Ovary (tissue), 10 donors: ENCODE measurements at places on chromosomes 4 and X. TPM values are rescaled to one million over a fixed set of nuclear protein-coding genes. Genes with fewer than 3 reads are reported as not detected.
A peak's percentile ranks its signal among the peaks of the same experiment; 100 is the strongest.

CABS1 gene
- total RNA-seq: not detected

SULT1B1 gene
- total RNA-seq: 0.69 TPM

THAP9 gene
- total RNA-seq: 7.6 TPM

FAM9C gene
- not detected for total RNA-seq

METTL14 gene
- total RNA-seq: 49.3 TPM

DNA sequence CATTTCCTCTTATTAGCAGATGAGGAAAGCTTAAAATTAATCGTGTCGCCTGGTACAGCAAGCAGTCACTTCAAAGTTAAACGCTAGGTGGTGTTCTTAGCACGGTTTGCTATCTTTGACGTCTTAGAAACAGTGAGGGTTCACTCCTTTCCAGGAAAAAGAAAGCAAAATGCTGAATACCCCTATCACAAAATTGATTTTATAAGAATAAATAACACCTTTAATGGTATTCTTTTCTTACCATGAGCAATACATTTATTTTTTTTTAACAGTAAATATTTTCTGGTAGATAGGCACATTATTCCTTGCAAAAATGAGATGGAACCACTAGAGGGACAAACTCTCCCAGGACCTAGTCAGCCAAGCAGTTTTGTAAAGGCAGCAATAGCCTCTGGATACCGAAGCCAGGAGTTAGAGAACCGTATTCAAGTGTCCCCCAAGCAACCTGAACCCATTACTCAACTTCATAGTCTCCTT is 153.9 kb downstream of the KDR start:
- H3K27ac ChIP-seq: no peak overlapping the region
- no peak overlapping the region for H3K4me3 ChIP-seq
- DNase-seq: no peak
- no peaks in the 10 kb centered on the region for H3K36me3 ChIP-seq

DNA sequence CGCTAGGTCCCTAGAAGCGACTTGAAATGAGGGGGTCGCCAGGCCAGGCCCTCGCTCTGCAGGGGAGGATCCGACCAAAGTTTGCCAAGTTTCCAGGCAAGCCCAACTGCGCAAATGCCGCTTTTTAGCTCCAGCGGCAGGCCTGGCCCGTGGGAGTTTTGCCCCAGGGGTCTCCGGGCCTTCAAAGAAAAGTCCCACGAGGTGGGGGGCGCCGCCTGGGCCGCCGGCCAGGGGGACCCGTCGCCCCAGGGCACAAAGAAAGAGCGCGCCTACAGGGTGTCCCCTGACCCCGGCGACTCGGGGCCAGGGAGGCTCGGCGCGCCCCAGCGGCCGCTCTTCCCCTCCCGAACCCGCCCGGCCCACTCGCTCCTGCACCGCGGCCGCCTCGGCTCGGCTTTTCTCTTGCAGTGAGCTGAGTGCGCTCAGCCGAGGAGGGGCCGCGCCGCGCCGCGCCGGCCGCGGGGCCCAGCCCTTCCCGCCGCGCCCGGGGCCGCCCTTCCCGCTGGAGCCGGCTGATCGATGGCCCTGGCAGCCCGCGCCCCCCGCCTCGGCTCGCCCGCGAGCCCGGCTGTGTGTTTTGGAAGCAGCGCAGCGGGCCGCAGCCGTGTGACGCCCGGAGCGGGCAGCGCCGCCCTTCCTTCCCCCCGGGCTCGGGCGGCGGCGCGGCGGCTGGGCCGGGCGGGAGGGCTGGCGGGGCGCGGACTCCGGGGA is 754 bp upstream of the KLF3 start:
- no peaks in the 10 kb centered on the region for H3K27me3 ChIP-seq
- peak; percentile 76 for DNase-seq
- no peaks in the 10 kb centered on the region for H3K36me3 ChIP-seq
- H3K4me3 ChIP-seq: peak overlapping the region; percentile 74
- no peaks in the 10 kb centered on the region for H3K4me1 ChIP-seq

GRCh38 chr4:123673971-123674370 is 277.4 kb downstream of the SPRY1 start:
- no peak overlapping the region for H3K4me3 ChIP-seq
- H3K4me1 ChIP-seq: no peaks in the 10 kb centered on the region
- no peak for DNase-seq
- H3K27me3 ChIP-seq: no peaks in the 10 kb centered on the region

- DNase-seq: no peak
- H3K4me3 ChIP-seq: no peak overlapping the region
- no peaks in the 10 kb centered on the region for H3K36me3 ChIP-seq
- no peaks in the 10 kb centered on the region for H3K27me3 ChIP-seq
- peaks cover 2% of the 10 kb centered on the region for H3K4me1 ChIP-seq
Measured at GRCh38 chr4:88860586-88860985, 163.0 kb upstream of the NAP1L5 start.

DNA sequence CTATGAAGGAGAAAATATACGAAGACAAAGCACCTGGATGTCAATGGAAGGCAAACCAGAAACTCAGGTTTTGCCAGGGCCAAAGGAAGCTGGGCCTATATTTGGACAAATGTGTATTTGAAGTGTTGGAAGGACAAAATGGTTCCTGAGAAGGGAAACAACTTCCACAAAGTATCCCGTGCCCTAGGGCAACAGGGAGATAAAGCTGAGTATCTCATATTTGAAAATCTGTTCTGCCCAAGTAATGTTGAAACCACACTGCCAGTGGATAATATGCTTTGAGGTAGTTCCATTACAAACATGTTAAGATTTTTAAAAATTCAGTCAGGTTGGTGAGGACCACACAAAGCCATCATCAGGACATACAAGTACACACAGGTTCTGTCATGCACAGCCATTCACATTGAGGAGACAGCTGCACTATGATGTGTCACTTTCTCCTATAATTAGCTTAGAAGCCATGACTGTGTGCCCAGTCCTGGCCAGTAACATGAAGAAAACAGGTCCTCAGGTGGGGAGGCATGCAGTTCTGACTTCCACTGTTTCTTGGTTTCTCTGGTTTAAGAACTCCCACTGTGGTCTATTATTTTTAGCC is 116.4 kb downstream of the PWWP3B start:
- peaks cover 2% of the 10 kb centered on the region for H3K27me3 ChIP-seq
- H3K4me3 ChIP-seq: no peak overlapping the region
- no peak overlapping the region for H3K27ac ChIP-seq

- H3K36me3 ChIP-seq: no peaks in the 10 kb centered on the region
- no peak overlapping the region for H3K4me3 ChIP-seq
- H3K4me1 ChIP-seq: no peaks in the 10 kb centered on the region
- no peak for DNase-seq
- H3K27ac ChIP-seq: no peak overlapping the region
Measured at GRCh38 chrX:38409289-38409688, 56.9 kb downstream of the OTC start.

DNA sequence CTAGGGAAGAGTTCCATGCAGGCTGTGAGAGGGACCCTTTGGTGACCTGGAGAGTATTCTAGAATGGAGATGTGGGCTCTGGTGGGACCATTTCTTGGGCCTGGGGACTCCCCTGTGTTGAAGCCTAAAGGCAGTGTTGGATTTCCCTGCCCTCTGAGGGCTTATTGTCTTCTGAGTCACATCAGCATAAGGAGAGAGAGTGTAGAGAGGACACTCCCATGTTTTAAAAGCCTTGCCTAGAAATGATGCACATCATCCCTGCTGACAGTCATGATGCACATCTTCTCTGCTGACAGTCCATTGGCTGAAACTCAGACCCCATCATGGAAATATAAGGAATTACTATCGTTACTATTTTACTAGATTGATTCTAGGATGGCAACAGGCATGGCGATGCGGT is 51.9 kb downstream of the FAM114A1 start:
- DNase-seq: no peak
- H3K36me3 ChIP-seq: no peaks in the 10 kb centered on the region
- no peak overlapping the region for H3K27ac ChIP-seq
- H3K4me1 ChIP-seq: no peaks in the 10 kb centered on the region
- H3K4me3 ChIP-seq: no peak overlapping the region

- no peaks in the 10 kb centered on the region for H3K4me1 ChIP-seq
- no peaks in the 10 kb centered on the region for H3K27me3 ChIP-seq
- DNase-seq: peak; percentile 42
Measured at GRCh38 chrX:74383611-74384010, 37.7 kb upstream of the SLC16A2 start.

DNA sequence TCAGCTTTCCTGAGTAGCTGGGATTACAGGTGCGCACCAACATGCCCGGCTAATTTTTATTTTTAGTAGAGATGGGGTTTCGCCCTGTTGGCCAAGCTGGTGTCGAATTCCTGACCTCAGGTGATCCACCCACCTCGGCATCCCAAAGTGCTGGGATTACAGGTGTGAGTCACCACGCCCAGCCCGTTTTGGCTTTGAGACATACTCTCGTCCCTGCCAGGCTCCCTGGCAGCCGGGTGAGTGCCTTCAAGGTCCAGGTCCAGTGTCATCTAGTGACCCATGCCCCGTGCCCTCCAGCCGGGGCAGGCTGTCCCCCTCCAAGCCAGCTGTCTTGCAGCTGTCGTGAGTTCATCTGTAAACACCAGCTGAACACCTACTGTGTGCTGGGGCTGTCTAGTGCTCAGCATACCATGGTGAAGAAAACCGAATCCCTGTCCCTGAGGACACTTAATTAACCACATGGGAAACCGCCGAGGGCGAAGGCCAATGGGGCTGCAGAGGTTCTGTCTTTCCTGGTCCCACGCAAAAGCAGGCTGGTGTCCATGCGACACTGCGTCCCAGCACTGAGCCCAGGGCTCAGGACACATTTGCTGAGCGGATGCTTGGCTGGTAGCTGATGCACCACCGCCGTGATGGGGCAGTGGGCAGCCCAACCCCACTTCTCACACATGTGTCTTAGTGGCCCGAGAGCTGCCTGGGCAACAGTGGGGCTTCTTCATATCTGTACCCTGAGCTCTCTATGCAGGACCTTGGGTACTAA is 21.9 kb downstream of the NSG1 start:
- no peak for DNase-seq
- H3K27me3 ChIP-seq: no peaks in the 10 kb centered on the region
- no peak overlapping the region for H3K27ac ChIP-seq
- H3K4me1 ChIP-seq: no peaks in the 10 kb centered on the region

DNA sequence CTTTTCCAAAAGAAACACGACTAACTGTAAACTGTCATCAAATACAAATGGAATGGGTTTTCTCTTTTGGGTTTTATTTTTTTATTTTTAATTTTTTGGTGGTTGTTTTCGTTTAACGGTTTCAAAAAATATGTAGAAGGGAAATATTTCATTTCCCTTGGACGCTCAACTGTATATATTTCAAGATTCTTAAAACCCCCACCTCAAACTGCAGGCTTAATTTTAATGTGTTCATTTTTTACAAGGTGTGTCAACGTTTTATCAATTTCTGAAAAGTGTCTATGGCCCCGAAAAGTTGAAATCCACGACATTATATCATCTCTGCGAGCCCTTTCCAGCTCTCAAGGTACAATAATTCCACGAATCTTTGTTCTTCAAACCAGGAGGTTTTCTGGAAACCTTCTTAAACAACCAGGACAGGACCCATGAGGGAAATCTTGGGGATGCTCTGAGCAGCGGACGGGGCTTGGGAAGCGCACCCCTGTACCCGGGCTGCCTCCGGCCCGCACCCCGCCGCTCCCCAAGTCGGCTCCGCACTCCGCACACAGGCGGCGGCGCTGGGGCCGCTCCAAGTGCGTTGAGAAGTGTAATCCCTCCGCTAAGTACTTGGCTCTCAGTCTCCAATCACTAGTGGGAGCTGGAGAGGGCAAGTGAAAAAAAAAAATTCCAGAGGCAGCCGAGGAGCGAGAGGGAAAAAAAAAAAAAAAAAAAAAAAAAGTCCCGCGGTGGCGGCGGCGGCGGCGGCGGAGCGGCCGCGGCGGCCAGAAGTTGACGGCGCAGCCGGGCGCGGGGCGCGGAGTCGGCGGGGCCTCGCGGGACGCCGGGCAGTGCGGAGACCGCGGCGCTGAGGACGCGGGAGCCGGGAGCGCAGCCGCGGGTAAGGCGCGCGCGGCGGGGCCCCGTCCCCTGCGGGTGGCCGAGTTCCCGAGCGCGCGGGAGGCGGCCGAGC is at the start of gene BMPR1B:
Gene BMPR1B (plus strand): TSS at position 764 of the 949 bp plus-strand sequence. CDS start 346,470 bp downstream, outside the sequence.
- peak within 1 kb of the TSS; percentile 68 for H3K4me3 ChIP-seq
- no peaks in the 10 kb centered on the region for H3K36me3 ChIP-seq
- DNase-seq: peak; percentile 70

DNA sequence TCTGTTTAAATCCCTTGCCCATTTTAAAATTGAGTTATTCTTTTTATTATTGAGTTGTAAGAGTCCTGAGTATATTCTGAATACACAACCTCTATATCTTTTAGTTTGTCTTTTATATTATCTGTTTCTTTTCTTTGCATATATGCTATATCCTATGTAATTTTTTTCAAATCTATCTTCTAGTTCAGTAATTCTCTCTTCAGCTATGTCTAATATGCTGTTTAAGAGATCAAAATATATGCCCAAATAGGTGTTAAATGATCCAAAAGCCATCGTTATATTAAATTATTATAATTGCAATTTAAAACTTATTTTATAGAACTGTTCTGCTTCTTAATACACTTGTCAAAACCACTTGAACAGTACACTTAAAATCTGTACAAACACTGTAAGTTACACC is 107.4 kb upstream of the TSPAN5 start:
- H3K36me3 ChIP-seq: no peaks in the 10 kb centered on the region
- DNase-seq: no peak
- no peak overlapping the region for H3K27ac ChIP-seq
- no peaks in the 10 kb centered on the region for H3K27me3 ChIP-seq
- no peak overlapping the region for H3K4me3 ChIP-seq

DNA sequence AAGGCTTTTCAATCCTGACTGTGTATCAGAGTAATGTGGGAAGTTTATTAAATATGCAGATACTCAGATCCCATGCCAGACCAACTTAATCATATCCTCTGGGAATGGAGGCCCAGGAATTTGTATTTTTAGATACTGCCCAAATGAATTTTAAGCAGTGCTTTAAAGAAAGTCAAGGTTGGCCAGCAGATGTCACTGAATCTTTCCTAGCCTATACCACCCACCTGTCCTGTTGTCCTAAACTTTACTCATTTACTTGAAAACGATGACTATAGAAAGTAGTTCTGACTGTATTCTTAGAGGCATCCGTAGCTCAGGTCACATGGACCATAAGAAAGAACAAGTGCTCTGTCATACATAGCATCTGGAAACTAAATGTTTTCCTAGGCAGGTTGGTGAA is 79.9 kb downstream of the AMOT start:
- no peaks in the 10 kb centered on the region for H3K27me3 ChIP-seq
- DNase-seq: no peak
- H3K4me1 ChIP-seq: peaks cover 1% of the 10 kb centered on the region
- no peaks in the 10 kb centered on the region for H3K36me3 ChIP-seq
